ENCODE measurements at places on chromosomes 1 and 21.

DNA sequence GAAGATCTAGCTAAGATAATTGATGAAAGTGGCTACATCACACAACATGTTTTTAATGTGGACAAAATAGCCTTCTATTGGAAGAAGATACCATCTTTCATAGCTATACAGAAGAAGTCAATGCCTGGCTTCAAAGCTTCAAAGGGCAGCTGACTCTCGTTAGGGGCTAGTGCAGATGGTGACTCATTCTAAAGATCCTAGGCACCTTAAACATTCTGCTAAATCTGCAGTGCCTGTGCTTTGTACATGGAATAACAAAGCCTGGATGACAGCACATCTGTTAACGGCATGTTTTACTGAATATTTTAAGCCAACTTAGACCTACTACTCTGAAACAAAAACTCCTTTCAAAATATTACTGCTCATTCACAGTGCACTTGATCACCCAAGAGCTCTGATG lies 65.6 kb upstream of the USP24 start:
- no peak for DNase-seq

DNA sequence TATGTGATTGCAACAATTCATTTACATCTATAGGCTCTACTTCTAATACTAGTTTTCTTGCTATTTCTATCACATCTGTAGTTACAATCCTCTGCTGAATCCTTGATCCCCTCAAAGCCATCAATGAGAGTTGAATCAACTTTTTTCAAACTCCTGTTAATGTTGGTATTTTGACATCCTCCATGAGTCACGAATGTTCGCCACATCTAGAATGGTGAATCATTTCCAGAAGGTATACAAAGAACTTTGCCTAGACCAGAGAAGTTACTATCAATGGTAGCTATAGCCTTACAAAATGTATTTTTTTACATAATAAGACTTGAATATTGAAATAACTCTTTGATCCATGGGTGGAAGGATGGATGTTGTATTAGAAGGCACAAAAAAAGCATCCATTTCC lies 110.0 kb downstream of the AMY1C start:
- DNase-seq: no peak

GRCh38 chr1:94550800-94551241 lies 9.3 kb upstream of the F3 start:
- peak; percentile 65 for DNase-seq

DNA sequence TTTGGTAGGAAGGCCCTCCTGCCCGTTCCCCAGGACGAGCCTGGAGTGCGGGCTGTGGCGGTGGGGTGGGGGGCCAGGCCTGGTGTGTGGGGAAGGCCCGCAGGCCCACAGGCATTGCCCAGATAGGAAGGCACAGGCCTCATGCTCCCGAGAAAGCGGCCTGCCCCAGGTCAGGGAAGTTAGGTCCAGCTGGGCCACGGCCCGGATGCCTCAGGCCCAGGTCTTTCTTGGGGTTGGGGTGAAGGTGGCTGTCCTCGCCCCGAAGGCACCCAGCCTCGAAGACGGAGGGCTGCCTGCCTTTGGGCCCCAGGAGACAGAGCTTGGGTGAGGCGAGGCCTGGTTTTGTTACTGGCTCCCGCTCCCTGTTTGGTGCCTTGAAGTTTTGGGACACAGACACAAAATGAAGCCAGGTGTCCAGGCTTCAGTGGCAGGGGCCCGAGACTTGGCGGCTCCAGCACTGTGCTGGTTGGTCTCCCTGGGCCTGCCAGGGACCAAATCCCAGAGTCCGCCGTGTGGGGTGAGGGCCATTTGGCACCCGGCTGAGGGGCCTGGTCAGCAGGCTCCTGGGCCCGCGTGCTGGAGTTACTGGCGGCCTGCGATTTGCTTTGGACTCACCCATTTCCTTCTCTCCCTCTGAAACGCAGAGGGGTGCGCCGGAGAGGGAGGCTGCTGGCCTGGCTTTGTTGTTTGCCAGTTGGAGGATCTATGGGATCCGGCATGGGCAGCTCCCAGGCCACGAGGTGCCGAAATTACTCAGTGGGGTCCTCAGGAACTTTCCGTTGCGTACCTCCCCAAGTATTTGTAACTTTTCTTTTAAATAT lies 2.0 kb downstream of the SKI start:
- peak; percentile 87 for DNase-seq

DNA sequence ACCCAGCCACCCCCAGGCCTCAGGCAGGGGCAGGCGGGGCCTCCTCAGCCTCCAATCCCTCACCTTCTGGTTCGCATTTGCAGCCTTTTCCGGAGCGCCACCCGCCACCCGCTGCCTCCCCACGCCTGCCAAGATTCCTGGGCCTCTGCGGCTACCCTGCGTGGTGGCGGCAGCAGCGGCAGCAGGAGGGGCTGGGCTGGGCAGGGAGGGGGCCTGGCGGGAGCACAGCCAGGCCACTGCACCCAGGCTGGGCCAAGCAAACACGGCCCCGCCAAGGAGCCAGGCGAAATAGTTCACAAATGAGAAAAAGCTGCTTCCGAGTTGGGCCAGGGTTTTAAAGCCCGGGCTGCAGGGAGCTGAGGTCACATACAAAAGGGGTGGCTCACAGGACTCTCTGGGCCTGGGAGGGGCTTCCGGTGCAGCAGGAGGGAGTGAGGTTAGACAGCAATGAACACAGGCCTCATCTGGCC lies 9.8 kb downstream of the COL8A2 start:
- DNase-seq: no peak

GRCh38 chr1:145887631-145888030 lies 2.0 kb upstream of the ANKRD35 start:
- peak; percentile 62 for DNase-seq

DNA sequence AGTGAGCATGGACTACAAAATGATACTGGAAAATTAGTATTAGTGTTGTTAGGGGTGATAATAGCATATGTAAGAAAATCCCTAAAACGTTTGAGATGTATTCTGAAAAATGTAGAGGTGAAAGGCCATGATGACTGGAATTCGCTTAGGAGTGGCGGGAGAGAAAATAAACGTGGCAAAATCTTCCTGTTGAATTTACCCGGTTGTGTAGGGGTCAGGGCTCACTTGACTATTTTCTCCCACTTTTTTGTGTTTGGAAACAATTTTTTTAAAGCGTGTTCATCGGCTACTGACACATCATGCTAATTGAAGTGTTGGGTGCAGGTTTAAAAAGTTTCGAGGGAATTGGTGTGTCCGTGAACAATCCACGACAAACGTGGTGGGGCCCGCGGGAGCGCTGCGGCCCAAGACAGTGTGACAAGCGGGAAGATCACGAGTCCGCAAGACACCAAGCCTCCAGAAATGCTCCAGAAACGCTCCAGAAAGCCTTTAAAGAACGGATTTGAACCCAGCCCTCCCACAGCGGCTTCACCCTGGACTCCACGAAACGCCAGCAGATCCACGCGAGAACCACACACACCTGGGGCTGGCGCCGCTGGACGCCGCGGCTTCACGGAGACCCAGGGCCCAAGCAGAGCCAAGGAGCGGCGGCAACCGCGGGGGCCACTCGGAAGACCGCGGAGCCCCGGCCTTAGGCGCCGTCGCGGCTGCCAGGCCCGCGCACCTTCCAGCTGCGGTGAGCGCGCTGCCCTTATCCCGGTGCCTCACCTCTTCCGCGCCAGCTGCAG lies 573 bp downstream of the PSMG1 start:
- DNase-seq: no peak

DNA sequence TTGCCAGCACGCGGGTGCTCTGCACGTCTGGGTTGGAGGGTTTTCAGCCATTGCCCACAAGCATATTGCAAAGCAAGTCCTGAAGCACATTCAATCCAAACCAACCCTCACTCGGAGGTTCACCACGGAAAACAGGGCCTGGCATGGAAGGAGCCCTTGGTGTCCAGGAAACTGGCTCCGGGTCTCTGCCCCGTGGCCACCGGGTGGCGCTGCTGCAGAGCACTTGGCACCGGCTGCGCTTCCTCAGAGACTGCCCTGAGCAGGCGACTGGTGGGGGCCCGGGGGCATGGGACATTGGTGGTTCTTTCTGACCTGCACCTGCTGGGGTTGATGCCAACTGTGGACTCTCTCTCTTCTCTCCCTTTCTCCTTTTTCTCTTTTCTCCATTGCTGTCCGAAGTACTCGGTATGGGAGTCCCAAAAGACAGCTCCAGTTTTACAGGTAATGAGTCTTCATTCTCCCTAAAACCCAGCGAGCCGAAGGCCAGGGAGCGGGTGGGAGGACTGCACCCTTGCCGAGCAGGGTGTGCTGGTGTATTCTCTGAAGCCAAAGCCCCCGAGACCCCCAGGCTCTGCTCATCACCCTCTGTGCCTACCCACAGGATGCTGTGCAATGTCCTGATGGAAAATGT lies 4.1 kb upstream of the KCNAB2 start:
- no peak for DNase-seq

GRCh38 chr21:43646550-43647260 lies 12.6 kb downstream of the HSF2BP start:
- DNase-seq: no peak

- DNase-seq: no peak
Observed at GRCh38 chr1:47655521-47656300, 217.9 kb downstream of the FOXD2 start.

DNA sequence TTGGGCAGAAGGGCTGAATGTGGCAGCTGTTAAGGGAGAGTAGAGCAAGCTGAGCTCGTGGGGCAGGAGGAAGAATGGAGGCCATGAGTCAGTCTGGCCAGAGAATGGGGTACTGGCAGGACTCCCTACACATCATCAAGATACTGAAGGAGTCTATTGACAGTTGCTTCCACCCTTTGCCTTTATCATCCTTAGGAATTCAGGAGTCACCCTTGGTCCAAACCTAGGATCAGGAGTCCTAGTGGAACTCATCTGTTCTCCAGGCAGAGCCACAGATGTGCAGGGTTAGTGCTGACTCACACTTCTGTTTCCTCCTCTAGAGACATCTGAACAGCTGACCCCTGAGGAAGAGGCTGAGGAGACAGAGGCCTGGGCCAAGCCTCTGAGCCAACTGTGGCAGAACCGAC lies 18.7 kb upstream of the ST3GAL3 start:
- DNase-seq: no peak

- no peak for DNase-seq
Observed at GRCh38 chr1:156150333-156151011, 2.9 kb upstream of the SEMA4A start.

- DNase-seq: no peak
Observed at GRCh38 chr1:86466986-86467385, 1.7 kb upstream of the CLCA1 start.

- no peak for DNase-seq
Observed at GRCh38 chr1:110130989-110131388, 18.7 kb downstream of the UBL4B start.

DNA sequence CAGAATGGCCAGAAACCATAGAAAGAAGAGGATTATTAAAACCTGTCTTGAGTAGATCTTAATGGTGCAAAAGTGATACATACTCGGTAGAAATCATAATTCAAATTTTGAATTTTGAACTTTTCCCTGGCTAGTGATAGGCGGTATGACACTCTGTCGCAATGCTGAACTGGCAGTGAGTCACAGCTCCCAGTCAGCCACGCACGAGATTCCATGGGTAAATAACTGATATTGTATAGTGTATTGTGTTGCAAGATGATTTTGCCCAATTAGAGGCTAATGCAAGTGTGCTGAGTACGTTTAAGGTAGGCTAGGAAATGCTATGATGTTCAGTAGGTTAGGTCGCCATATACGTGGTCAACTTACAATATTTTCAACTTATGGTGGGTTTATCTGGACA lies 207.0 kb downstream of the SIPA1L2 start:
- DNase-seq: no peak

GRCh38 chr1:21157868-21158267 lies 18.8 kb downstream of the EIF4G3 start:
- DNase-seq: no peak

DNA sequence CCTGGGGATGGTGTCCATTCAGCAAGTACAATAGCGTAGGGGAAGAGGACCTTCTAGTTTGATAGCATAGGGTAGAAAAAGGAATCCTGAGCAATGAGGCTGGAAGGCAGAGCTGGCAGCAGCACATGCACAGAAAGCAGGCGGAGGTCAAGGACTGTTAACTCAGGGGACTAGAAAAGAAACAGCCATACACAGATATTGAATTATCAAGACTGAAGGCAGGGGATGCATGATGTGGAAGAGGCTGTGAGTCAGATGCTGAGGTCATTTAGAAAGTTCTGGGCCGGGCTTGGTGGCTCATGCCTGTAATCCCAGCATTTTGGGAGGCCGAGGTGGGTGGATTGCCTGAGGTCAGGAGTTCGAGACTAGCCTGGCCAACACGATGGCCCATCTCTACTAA lies 65.6 kb downstream of the OPTC start:
- no peak for DNase-seq

DNA sequence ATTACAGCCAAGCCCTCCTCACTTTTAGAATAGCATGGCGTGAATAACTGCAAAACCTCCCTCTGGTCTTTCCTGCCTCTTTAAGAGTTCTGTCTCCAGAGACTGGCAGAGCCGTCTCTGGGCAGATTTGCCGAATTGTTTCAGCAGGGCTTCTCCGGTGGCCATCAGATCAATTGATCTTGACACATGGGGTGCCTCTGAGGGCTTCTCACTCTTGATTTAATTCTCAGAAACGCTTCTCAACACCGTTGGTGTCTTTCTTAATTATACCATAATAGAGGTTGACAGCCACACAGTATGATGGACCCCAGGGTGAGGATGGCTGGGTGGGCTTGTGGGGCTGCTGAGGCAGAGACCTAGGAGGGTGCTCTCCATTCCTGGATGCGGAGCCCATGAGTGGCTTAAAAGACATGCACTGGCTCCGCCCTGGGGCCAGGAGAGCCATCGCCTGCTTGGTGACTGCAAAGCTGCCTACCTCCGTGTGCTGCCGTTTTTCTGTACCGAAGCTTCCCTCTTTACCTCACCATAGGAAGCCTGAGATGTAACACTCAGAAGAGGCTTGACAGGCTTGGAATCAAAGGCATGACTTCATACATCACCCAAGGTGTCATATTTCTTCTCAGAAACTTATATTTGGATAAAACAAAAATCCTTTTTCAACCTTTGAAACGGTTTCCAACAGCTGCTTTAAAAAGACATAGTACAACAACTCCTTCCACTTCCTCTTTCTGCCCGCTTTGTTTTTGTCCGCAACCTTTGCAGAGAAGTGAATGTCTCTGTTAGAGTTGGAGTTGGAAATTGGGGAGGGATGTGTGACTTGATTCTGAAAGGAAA lies 82.9 kb downstream of the GALNT2 start:
- DNase-seq: no peak

- DNase-seq: no peak
Observed at GRCh38 chr21:46436621-46437020, 22.1 kb upstream of the DIP2A start.

GRCh38 chr1:73903092-73903491 lies 294.9 kb downstream of the LRRIQ3 start:
- no peak for DNase-seq

- no peak for DNase-seq
Observed at GRCh38 chr21:45175326-45176095, 101.1 kb downstream of the ADARB1 start.

DNA sequence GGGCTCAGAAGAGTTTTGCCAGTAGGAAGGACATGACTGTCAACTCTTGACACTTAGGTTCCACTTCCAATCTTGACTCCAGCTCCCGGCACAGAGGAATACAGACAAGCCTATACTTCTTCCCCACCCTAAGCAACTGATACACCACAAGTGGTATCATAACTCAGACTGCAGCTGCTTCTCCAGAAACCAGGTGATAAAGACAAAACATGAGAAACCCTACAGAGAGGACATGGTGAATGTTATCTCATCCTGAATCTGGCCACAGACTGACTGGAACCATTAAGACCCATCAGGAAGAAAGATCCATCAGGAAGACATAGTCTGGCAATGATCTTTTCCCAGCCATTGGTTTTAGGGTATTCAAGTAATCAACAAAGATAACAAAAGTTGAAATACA lies 13.8 kb downstream of the PAXBP1 start:
- no peak for DNase-seq
